ENCODE measurements at places on chromosomes 2 and 18.
A peak's percentile ranks its signal among the peaks of the same experiment; 100 is the strongest.

- DNase-seq = no peak
These were observed 105.3 kb downstream of the PAX3 start for GRCh38 chr2:222193328-222193983.

DNA sequence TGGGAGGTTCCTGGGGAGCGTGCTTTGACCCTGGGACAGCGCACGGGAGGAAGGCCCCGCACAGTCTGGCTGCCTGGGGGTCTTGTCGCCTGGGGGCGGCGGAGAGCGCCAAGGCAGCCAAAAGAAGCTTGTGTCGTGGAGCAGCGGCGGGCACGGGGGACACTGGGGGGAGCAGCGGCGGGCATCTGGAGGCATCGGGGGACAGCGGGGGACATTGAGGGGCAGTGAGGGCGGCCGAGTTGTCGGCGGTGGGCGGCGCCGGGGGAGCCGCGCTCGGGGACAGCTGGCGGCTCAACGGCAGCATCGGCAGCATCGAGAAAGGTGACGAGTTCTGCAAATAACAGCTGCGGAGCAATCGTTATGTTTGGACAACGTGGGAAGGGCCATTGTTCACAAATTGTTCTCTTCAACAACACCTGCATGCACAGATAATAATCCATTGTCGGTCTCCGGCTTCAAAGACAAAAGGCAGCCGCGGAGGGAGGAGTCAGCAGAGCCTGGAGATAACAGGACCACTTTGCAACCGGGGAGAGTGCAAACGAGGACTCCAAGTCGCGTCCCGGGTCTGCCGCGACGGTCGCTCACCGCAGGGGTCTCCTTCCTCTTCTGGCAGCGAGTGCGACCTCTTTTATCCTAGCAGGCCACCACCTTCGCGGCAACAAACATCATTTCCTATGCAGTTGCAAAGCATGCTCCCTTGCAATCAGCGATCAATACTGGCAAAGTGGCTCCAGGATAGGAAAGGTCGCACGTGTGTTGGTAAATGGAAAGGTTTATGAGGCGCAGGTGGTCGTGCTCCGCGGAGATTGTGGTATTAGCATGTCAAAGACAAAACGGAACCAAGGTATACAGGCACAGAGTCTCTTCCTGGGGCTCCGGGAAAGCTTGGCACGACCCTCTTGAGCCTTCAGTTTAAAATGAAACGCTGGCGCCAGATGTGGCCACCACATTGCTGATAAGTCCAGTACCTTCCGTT, 132.3 kb upstream of the DLX2 start:
- DNase-seq = peak; percentile 77

DNA sequence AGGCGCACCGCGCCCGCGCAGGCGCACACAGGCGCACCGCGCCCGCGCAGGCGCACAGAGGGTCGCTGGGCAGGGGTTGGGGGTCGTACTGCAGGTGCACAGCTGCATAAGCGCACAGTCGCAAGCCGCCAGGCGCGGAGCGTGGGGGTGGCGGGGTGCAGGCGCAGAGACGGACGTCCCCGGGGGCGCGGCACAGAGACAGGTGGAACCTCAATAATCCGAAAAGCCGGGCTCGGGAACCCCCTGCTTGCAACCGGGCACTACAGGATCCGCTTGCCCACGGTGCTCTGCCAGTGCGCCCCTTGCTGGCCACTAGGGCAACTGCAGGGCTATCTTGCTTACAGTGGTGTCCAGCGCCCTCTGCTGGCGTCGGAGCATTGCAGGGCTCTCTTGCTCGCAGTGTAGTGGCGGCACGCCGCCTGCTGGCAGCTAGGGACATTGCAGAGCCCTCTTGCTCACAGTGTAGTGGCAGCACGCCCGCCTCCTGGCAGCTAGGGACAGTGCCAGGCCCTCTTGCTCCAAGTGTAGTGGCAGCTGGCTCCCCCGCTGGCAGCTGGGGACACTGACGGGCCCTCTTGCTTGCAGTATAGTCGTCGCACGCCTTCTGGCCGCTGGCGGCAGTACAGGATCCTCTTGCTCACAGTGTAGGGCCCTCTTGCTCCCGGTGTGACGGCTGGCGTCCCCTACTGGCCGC, 34.9 kb downstream of the FAM110C start:
- no peak for DNase-seq

DNA sequence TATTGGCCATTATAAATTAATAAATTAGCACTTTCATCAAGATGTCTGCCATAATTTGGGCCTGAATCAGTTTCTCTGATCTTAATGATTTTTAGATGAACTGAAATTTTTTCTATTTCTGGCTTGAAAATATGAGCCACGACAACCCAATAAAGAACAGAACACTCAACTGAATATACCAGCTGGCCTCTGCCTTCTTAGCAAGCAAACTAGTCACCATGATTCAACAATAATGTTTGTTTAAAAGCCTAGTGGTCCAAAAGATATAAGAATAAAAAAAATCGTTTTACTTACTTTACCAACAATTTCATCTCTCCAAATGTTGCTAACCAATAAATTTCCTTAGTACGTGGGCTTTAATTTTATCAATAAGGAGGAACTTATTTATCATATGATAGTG, 66.7 kb upstream of the TTN start:
- DNase-seq = no peak

- no peak for DNase-seq
These were observed 287.6 kb downstream of the PHLPP1 start for GRCh38 chr18:63002803-63003445.

- DNase-seq = no peak
These were observed 1465.7 kb upstream of the PIK3C3 start for GRCh38 chr18:40489301-40489700.

DNA sequence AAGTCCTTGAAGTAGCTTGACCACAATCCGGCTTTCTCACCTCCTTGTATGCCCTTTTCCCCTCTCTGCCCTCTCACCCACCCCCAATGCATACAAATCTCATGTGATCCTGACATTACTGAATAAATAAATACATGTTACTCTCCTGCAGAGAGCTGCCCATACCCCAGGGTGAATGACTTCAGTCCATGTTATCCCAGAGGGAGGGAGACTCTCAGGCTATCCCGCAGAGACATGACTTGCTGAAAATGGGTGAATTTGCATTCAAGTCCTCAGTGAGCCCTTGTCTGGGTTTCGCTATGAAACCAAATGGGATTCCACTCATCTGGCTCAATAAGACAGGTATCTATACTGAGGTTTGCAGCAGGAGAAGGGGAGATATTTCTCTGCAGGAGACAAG, 168.5 kb downstream of the FHOD3 start:
- no peak for DNase-seq

DNA sequence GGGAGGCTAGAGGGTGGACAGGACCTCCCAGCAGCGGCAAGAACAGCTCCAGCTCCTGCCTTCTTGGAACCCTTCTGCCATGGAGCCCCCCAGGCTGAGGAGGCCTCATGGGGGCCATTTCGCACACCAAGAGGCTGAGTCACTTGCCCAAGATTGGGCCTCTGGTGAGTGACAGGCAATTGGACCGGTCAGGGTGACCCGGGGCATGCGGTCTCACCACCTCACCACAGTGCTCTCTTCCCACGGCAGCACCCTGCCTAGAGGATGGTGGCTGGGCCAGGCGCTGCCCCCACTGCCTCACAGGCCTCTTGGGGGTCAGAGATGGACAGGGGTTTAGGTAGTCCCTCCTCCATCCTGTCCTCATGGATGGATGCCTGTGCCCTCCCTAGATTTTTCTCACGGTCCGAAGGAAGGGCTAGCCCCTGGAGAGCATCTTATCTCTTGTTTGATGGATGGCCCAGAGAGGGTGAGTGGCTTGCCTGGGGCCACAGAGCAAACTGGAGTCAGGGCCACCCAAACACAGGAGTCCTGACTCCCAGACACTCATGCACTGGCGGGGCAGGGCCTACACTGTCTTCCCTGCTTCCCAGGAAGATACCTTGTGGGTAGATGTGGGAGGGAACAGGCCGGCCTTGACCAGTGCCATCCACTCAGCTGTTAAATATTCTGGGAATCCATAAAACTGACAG, 119.2 kb downstream of the INHBB start:
- DNase-seq = no peak

- no peak for DNase-seq
These were observed 97.1 kb upstream of the CELF4 start for GRCh38 chr18:37662546-37663339.

DNA sequence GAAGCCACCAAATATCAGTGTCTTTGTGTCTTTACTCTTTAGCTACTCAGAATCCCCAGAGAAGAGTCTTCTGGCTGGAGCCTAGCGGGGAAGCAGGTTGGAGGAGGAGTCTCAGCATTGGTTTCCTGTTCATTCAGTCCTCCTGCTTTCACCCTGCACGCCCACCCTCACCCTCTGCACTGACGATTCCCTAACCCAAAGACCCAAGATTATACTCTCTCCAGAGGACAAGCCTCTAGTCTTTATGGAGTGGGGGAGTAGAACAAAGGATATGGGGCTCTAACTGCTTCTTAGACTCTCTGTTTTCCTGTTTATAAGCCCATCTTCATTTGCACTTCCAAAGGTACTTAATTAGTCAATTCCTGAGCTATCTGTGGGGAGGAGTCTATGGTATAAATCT, 338.8 kb downstream of the AGPS start:
- no peak for DNase-seq

GRCh38 chr18:11500153-11501122, 109.0 kb upstream of the SLC35G4 start:
- no peak for DNase-seq

DNA sequence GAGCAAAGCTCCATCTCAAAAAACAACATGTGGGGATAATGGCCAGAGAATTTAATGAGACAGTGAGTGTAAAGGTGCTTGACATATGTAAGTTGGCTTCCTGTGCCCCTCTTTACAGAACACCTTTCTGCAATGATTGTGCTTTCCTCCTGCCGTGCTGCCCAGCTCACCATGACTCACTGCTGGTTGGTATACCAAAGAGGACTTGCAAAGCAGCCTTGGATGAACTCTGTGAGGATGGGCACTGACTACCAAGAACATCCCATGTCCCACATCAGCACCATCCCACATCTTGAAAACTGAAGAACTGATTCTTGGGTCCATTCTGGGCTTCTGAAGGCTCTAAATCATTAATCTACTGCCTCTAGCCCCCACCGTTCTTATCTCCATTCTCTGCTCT, 52.2 kb downstream of the NGEF start:
- DNase-seq = no peak

DNA sequence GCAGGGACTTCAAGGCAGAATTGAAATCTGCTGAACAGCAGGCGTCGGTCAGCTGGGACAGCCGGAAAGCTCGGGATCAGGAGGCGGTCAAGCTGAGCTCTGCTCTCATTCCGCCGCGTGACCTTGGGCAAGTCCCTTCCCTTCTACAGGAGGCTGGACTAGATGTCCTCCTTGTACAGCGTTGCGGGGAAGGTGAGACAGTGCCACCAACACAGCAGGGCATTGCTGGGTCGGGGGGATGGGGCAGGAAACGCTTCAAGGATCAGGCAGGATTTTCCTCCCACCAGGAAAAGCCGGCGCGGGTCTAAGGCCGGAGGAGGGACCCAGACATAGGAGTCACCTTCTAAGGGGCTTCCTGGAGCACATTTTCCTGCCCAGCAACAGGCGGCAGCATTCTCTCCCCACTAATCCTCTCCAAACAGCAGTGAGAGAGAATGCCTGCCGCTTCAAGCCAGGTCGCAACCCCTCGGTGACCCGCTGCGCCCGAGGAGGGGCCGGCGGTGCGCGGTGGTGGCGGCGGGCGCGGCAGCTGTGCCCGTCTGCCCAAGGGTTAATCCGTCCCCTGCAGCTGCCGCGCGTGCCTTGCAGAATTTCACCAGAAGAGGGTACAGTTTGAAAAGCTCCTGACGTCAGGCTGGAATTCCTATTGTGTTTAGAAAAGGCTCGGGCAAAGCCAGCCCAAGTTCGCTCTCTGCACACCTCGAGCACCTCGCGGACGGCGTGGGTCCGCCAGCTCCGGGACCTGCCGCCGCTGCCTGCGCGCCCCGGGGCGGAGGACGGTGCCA, at the start of gene KCNF1:
Gene KCNF1, plus strand, starts transcription at position 644 of the 785 bp plus-strand sequence. CDS start 493 bp downstream, outside the sequence.
- DNase-seq = peak; percentile 90

DNA sequence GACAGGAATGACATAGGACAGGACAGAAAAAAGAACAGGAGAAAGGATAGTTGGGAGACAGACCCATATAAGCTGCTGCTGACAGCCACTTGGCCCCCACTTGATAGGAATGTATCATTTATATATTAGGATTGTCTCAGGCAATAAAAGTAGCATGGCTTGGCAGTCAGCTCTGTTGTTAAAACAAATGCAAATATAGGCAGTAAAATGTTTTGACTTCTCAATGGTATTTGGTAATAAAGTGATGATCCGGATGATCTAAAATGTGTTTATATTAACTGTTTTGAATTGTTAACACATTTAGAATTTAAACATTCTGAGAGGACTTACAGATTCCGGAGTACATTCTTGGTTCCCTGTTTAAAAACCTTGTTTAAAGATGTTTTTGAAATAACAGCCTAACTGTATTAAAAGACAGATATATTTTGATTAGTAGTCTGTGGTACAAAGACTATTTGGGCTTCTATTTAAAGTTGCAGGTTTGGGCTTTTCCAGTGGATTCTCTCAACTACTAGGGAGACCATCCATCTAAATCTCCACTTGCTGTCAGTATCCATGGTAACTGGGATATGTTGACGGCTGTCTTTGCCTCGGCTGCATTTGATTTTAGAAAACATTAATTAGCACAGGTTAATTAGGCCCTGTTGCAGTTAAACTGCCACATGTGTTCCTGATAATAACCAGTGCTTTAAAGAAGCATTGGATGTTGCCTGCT, 147.6 kb downstream of the ESCO1 start:
- DNase-seq = peak; percentile 9

DNA sequence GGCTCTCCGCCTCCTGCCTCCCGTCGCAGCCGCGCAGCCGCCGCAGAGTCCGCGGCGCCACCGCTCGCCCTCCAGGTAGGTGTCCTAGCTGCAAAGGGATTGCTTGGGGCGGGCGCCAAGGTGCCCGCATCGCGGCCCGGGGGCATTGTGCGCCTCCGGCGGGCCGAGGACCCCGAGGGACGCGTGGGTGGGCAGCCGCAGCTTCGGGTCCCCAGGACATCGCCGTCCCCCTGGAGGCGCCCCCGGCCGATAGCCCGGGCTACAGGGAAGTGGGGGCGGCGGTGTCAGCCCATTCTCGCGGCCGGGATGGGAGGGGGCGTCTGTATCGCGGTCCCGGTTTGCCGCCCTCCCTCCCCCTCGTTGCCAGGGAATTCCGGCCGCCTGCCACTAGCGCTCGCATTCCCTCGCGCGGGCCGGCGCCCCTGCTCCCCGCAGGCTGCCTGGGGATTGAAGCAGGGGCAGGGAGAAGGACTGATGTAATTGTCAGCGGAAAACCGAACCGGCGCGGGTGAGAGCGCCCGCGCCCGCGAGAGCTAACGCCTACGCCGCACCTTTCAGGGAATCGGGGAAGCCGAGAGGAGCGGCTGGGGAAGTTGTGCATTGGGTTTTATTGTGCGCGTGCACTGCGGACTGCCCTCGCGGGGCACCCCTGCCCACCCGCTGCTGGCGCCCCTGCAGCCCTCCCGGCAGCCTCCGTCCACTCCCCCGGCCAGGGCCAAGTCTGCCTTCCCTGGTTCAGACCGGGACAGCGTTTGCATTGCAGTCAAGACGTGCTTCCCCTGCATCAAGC, 483 bp downstream of the OSBPL6 start:
- peak; percentile 79 for DNase-seq
